Cardiac fibroblast (primary cell): ENCODE measurements at places on chromosomes 2 and 18.

- DNase-seq, result no peak
Observed at GRCh38 chr2:143850084-143850483, 669.8 kb downstream of the ZEB2 start.

DNA sequence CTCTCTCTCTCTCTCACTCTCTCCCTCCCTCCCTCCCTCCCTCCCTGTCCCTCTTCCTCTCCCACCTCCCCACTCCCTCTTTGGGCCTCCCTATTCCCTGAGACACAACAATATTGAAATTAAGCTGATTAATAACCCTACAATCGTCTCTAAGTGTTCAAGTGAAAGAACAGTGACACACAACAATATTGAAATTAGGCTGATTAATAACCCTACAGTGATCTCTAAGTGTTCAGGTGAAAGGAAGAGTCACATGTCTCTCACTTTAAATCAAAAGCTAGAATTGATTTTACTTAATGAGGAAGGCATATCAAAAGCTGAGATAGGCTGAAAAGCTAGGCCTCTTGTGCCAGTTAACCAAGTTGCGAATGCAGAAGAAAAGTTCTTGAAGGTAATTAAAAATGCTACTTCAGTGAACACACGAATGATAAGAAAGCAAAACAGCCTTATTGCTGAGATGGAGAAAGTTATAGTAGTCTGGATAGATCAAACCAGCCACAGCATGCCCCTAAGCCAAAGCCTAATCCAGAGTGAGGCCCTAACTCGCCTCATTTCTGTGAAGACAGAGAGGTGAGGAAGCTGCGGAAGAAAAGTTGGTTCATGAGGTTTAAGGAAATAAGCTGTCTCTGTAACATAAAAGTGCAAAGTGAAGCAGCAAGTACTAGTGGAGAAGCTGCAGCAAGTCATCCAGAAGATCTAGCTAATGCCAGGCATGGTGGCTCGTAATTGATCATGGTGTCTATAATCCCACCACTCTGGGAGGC lies 21.3 kb downstream of the MALT1 start:
- DNase-seq, result no peak

DNA sequence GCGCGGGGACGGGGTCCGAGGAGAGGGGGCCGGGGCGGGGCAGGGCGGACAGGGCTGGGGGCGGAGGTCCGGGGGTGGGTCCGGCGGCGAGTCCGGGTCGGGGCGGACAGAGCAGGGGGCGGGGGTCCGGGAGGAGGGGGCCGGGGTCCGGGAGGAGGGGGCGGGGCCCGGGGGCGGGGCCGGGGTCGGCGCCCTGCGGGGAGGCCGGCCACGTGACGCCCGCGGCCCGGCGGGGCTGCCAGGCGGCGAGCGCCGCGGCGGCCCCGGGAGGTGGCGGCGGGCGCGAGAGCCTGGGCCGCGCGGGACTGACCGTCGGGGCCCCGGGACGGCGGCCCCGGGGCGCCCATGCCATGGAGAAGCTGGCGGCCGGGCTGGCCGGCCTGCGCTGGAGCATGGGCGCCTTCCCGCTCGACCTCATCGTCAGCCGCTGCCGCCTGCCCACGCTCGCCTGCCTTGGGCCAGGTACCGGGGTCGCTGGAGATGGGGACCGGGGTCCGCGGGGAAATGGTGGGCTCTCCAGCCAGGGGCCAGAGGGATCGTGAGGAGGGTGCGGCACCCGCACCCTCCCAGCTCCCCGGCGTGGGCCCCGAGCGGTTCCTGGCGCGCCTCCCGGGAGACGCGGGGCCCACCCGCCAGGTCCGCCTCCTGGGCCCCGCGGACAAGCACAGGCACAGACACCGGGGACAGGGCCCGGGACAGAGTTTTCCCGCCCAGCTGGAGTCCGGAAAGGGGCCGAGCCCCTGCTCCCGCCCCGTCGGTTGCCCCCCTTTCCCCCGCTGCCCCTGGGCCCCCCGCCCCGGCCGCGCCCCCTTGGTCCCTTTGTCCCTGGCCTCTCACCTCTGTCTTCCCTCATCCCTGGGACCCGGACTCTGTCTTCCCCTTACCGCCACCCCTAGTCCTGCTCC lies at the start of gene GAREM2:
Gene GAREM2 (plus strand): TSS at position 218 of the 905 bp plus-strand sequence. CDS start 133 bp downstream, at position 351.
- no peak for DNase-seq

DNA sequence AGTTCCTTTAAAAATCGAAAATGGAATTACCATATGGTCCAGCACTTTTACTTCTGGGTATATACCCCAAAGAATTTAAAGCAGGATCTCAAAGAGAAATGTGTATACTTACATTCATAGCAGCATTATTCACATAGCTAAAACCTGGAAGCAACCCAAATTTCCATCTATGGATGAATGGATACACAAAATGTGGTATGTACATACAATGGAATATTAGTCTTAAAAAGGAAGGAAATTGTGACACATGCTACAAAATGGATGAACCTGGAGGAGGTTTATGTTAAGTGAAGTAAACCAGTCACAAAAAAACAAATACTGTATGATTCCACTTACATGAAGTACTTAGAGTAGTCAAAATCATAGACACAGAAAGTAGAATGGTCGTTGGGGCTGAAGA lies 147.9 kb upstream of the LTBP1 start:
- peak; percentile 19 for DNase-seq

- peak; percentile 80 for DNase-seq
Observed at GRCh38 chr2:206212673-206213513, 53.2 kb downstream of the EEF1B2 start.

DNA sequence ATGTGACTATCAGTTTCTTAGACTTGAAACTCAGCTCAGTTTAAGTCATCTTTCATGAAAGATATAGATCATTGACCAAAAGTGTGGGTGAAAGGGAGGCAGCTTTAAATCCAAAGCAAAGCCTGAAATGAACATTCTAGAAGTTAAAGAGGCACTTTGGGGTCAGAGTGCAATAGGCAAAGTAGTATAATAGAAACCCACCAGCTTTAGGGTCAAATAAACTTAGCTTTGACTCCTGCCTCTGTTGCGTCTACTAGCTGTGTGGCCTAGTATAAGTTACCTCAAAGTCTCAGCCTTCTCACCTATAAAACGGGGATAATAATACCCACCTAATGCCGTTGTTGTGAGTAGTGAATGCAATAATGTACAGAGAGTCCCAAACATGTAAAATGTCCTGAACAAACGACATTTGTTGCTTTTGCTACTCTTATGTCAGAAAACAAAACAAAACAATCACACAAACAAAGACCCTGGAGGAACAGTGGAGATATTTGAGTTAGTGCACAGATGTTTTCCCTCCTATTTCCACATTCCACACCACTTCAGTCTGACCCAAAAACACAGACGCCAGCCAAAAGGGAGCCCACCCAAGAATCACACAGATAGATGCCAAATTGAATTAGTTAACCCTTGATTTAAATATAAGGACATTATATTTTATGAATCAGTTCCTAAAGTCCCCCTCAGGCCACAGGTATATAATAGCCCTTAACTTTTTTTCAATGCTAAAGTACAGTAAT lies 657.0 kb downstream of the ARHGAP15 start:
- no peak for DNase-seq

DNA sequence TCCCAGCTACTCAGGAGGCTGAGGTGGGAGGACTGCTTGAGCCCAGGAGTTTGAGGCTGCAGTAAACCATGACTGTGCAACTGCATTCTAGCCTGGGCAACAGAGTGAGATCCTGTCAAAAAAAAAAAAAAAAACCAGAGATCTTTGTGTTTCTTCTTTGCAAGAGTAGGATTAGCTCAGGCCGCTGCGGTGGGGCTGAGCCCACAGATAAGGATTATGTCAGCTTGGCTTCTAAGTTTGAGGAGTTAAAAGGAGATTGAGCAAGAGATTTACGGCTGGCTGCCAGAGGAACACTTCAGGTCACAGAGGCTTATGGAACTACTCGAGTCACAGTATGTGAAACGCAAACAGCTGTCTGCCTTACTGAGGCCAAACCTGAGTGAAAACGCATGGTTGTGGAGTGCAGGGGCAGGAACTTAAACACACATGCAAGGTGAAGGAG lies 146.7 kb upstream of the L3MBTL4 start:
- DNase-seq, result peak; percentile 86

- DNase-seq, result peak; percentile 74
Observed at GRCh38 chr2:32825291-32825712, 121.5 kb upstream of the LTBP1 start.

DNA sequence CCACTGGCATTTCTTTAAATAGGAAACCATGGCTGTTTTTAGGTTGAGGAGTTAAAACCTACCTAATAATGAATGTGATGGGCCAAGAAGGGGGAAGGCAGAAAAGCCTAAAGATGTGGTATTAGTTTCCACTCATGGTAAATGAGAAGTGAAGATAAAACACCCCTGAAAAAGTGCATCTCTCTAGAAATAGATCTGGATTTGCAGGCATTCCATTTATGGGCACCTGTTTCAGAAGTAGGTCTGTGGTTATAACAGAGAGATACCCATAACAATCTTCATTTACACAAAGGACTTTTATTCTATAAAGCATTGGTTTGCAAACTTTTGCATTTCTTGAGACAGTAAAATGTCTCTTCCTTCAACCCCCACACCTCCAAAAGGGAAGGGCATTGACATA lies 62.1 kb downstream of the PRKCE start:
- DNase-seq, result no peak

GRCh38 chr2:45786030-45786835 lies 134.8 kb downstream of the PRKCE start:
- no peak for DNase-seq

DNA sequence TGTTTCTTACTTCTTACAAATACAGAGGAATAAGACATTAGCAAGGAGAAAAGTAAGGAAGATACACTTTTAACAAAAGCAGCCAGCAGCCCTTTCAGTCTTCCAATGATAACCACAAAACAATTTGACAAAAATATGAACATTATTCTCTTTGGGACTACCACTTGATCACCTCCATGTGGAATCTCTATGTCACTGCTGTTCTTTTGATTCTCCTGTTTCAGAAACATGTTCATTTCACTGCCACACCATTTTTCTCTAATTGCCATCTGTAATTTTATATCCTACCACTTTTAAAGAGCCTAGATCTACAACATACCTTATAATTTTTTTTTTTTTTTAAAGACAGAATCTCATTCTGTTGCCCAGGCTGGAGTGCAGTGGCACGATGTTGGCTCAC lies 10.9 kb downstream of the INO80D start:
- DNase-seq, result no peak

DNA sequence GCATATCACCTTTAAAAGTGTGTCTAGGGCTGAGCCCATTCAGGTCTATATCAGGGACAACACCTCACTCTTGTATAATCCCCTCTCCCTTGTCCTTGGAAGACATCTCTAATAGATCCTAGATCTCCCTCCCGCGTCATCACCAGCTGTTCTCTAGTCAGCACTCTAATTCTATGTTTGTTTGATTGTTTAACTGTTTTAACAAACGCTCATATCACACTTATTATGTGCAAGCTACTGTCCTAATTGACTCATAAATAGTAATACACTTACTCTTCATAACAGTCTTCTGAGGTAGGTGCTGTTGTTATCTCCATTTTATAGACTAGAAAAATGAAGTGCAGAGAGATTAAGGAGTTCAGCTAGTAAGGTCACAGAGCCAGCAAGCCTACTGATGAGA lies 1.6 kb upstream of the ERMN start:
- DNase-seq, result no peak

DNA sequence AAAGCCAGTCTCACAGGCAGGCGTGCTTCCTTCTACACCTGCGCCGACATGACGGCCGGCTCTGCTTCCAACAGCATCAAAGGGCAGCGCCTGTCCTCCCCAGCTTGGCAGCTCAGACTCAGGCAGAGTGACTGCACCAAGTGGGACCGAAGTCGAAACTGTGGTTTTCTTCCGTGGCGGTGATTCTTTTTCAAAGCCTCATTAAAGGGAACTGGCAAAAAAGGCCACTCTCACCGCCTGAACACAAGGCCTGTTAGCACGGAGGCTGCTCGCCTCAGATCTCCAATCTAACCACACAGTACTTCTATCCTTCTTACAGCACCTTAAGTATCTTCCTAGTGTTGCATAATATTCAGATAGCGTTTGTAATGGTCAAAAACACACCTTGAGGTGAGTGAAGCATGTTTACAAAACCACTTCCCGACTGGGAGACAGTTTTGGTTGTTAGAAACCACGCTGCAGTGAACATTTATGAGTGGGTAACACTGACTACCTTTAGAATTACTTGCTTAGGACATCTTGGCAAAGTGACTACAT lies 236.4 kb downstream of the HDAC4 start:
- no peak for DNase-seq

DNA sequence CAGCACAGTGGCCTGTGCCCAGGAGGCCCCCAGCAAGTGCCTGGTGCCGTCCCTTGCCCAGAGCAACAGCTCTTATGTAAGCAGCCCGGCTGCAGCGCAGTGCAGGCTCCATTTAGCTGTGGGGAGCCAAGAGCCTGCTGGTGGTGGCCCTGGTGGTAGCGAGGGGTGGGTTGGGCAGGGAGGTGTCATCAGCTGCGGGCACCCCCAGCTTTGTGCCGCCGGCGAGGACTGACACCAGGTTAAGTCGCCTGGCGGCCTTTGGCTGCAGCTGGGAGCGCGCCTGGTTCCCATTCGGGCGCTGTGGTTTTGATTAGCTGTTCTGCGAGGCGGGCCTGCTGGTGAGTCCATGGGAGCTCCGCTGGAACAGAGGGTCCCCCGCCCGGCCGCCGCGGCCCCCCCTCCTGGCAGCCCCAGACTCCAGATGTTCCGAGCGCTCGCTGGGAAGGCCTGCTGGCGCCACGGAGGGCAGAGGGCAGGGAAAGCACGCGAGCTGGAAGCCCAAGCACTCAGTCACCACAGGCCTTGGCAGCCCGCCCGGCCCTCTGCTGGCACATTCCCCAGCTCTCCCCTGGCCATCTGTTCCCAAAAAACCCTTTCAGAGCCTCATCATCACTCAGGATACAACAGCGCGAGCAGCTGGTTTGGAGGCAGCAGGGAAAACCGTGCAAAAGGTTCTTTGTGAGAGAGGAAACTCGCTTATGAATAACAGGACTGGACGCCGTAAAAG lies 18.4 kb downstream of the ATOH8 start:
- DNase-seq, result peak; percentile 100

- peak; percentile 98 for DNase-seq
Observed at GRCh38 chr2:234257859-234258561, 207.5 kb downstream of the SPP2 start.

DNA sequence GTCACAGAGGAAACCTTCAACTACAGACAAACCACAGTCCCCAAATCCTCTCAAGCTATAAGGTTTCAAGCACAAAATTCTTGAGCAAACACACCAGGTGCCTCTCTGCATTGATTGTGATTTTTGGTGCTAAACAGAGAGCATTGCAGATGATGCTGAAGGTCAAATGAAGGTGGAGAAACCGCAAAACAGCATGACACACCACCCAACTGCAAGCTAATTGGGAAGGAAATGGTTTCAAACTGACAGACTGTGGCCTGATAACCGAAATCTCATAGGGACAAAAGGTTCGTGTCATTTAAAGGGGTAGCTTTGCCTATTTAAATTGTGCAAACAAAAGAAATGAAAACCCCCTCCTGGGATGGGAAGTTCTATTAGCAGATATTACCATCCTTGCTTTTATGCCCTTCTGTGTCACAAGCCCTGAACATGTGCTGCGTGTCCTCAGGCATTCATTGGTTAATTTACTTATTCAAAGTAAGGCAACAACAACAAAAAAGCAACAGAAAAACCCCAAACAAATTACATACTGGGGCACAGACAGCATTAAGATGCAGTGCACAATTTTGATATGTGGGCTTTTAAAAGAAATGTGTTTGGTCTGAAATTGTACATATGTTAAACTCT lies 154.9 kb downstream of the AQP4 start:
- no peak for DNase-seq

GRCh38 chr2:46763861-46764260 lies 151.7 kb downstream of the MCFD2 start:
- DNase-seq, result no peak

- peak; percentile 47 for DNase-seq
Observed at GRCh38 chr2:68936427-68936826, 16.3 kb downstream of the GKN2 start.
